Vagina (tissue), 2 donors: ENCODE measurements at places on chromosomes 5 and 9.

- no peak for DNase-seq
Observed at GRCh38 chr9:123049589-123050222, 16.2 kb downstream of the GPR21 start.

GRCh38 chr5:147809830-147810666 is 21.4 kb downstream of the SPINK1 start:
- no peak for DNase-seq

DNA sequence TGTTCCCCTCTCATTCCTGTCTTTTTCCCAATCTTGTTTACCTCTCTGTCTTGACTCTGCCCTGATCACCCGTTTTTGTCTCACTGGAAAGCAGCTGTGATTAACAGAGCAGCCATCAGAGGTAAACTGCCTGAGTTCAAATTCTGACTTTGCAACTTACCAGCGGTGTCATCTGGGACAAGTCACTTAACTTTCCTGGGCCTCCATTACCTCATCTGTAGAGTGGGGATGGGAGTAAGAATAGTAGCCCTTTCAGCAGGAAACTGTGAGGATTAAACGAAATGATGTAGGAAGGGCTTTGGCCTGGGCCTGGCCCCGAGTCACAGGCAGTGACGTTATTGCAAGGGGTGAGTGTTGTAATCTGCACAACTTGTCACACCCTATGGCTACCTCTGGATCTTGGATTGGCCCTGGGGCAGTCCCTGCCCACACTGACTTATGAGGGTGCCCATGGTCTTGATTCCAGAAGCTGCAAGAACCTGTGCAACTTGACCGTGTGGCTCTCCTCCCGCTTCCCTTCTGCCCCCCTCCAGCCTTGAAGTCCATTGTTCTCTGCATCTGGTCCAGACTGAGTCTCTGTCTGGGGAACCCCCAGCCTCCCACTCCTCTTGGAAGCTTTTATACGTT is 657 bp upstream of the PCDH12 start:
- DNase-seq: no peak

- DNase-seq: no peak
Observed at GRCh38 chr9:132020820-132021510, 58.7 kb downstream of the MED27 start.

GRCh38 chr5:61866930-61867329 is 439.1 kb upstream of the KIF2A start:
- DNase-seq: no peak

GRCh38 chr9:115694014-115694413 is 459.6 kb upstream of the PAPPA start:
- no peak for DNase-seq

- no peak for DNase-seq
Observed at GRCh38 chr5:52805615-52806014, 17.9 kb downstream of the ITGA1 start.

GRCh38 chr5:178234121-178234749 is 1.6 kb upstream of the PHYKPL start:
- no peak for DNase-seq
